Ascending aorta (tissue), 2 donors: ENCODE measurements at places on chromosomes 16 and 17. TPM values are rescaled to one million over a fixed set of nuclear protein-coding genes. Genes with fewer than 3 reads are reported as not detected.

DNA sequence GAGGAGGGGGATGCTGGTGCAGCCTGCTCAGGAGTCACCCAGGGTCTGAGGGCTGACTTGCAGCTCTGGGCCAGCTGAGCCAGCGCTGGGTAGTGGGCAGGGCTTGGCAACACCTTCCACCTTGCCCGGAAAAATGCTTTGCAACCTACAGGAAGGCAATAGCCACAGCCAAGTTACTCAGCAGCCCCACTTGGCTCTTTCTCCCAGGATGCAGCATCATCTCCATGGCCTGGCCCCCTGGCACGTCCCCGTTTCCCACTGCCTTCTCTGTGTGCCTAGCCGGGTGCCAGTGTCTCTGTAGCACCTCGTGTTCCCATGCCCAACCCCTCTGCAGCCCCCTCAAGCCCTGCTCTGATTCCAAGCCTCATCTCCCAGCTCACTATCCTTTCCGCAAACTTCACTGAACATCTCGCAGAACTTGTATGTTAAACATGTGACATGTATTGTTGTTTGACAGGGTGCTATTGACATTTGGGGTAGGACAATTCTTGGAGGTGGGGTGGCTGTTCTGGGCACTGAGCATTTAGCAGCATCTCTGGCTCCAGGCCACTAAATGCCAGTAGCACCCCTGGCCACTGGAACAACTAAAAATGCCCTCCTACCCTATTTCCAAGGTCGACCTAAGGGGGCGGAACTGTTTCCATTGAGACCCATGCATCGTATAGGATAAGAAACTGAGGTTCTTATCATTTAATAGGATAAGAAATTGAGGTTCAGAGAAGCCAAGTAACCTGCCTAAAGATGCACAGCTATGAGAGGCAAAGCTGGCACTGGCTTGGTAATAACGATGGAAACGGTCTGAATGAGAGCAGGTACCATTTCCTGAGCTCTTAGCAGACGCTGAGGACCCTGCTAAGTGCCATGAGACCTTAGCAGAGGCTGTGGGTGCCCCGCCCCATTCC lies 12.2 kb downstream of the DEXI start:
- H3K4me1 ChIP-seq = peaks cover 8% of the 10 kb centered on the region
- H3K4me3 ChIP-seq = no peak overlapping the region
- peaks cover 20% of the 10 kb centered on the region for H3K36me3 ChIP-seq
- H3K27ac ChIP-seq = peak overlapping the region; percentile 3

GRCh38 chr16:77336637-77337036 lies 98.2 kb downstream of the ADAMTS18 start:
- no peaks in the 10 kb centered on the region for H3K36me3 ChIP-seq
- DNase-seq = no peak
- no peak overlapping the region for H3K4me3 ChIP-seq
- H3K27me3 ChIP-seq = no peaks in the 10 kb centered on the region
- no peak overlapping the region for H3K27ac ChIP-seq
- H3K4me1 ChIP-seq = no peaks in the 10 kb centered on the region

DNA sequence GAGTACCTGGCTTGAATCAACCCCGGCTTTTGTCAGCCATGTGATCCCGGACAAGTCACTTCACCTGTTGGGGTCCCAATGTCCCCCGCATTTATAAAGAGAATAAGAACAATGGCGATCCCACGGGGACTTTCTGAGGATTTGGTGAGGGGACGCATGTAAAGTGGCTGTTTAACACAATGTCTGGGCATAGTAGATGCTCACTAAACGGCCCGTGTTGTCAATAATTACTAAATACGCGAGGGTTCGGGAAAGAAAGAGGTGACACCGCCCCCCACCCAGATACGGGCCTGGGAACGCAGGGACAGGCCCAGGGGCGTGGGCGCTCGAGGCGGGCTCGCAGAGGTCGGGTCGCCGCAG lies 1.8 kb downstream of the SYNGR3 start:
- H3K27ac ChIP-seq = no peak overlapping the region
- no peak for DNase-seq
- peaks cover 23% of the 10 kb centered on the region for H3K4me1 ChIP-seq
- H3K27me3 ChIP-seq = peaks cover 16% of the 10 kb centered on the region

GRCh38 chr16:79064256-79064972 lies 536.1 kb downstream of the MAF start:
- no peaks in the 10 kb centered on the region for H3K27me3 ChIP-seq
- no peaks in the 10 kb centered on the region for H3K36me3 ChIP-seq
- H3K27ac ChIP-seq = no peak overlapping the region
- no peaks in the 10 kb centered on the region for H3K4me1 ChIP-seq
- no peak overlapping the region for H3K4me3 ChIP-seq
- DNase-seq = no peak

DNA sequence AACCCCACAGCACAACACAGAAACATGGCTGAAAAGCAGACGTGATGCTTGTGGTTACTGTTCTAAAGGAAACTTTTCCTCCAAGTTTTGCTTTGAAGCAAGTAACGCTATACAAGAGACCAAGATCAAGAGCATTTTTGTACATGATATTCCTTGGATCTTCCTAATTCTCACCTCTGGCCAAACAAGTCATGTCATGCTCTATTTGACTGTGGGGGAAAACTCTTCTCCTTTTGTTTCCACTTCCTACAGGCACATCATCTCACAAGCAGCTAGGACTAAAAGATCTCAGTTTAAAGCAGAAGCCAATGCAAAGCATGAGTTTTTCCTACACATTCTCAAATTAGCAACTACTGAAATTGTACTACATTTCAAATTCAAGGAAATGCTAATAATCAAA lies 50.7 kb downstream of the CFDP1 start:
- H3K4me3 ChIP-seq = no peak overlapping the region
- H3K4me1 ChIP-seq = no peaks in the 10 kb centered on the region

GRCh38 chr17:38815576-38816193 lies 9.4 kb downstream of the CWC25 start:
- H3K4me3 ChIP-seq = no peak overlapping the region
- DNase-seq = no peak
- no peaks in the 10 kb centered on the region for H3K27me3 ChIP-seq
- peaks cover 72% of the 10 kb centered on the region for H3K36me3 ChIP-seq
- no peak overlapping the region for H3K27ac ChIP-seq
- H3K4me1 ChIP-seq = no peaks in the 10 kb centered on the region

- H3K36me3 ChIP-seq = no peaks in the 10 kb centered on the region
- H3K4me3 ChIP-seq = peak overlapping the region; percentile 81
- no peaks in the 10 kb centered on the region for H3K27me3 ChIP-seq
- peak; percentile 95 for DNase-seq
- peaks cover 4% of the 10 kb centered on the region for H3K4me1 ChIP-seq
Measured at GRCh38 chr17:43905985-43906852, 1.1 kb downstream of the MPP2 start.

- H3K36me3 ChIP-seq = no peaks in the 10 kb centered on the region
- H3K4me1 ChIP-seq = peaks cover 20% of the 10 kb centered on the region
- no peaks in the 10 kb centered on the region for H3K27me3 ChIP-seq
Measured at GRCh38 chr17:38447502-38448085, 19.3 kb downstream of the ARHGAP23 start.

DNA sequence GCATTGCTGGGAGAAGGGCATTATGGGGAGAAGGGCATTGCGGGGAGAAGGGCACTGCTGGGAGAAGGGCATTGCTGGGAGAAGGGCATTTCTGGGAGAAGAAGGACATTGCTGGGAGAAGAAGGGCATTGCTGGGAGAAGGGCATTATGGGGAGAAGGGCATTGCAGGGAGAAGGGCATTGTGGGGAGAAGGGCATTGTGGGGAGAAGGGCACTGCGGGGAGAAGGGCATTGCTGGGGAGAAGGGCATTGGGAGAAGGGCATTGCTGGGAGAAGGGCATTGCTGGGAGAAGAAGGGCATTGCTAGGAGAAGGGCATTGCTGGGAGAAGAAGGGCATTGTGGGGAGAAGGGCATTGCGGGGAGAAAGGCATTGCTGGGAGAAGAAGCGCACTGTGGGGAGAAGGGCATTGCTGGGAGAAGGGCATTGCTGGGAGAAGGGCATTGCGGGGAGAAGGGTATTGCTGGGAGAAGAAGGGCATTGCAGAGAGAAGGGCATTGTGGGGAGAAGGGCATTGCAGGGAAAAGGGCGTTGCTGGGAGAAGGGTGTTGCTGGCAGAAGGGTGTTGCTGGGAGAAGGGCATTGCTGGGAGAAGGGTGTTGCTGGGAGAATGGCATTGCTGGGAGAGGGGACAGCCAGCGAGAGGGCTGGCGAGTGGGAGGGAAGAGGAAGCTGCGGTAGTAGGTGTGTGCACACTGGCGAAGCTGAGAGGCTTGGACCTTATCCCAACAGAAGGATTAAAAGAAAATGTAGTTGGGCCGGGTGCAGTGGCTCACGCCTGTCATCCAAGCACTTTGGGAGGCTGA lies 4.6 kb upstream of the PYDC1 start:
- peaks cover 5% of the 10 kb centered on the region for H3K4me1 ChIP-seq
- no peak overlapping the region for H3K4me3 ChIP-seq
- H3K36me3 ChIP-seq = no peaks in the 10 kb centered on the region
- DNase-seq = no peak

- DNase-seq = no peak
- no peak overlapping the region for H3K27ac ChIP-seq
- peaks cover 12% of the 10 kb centered on the region for H3K4me1 ChIP-seq
- H3K36me3 ChIP-seq = no peaks in the 10 kb centered on the region
Measured at GRCh38 chr17:40472733-40473452, 28.5 kb downstream of the TNS4 start.

DNA sequence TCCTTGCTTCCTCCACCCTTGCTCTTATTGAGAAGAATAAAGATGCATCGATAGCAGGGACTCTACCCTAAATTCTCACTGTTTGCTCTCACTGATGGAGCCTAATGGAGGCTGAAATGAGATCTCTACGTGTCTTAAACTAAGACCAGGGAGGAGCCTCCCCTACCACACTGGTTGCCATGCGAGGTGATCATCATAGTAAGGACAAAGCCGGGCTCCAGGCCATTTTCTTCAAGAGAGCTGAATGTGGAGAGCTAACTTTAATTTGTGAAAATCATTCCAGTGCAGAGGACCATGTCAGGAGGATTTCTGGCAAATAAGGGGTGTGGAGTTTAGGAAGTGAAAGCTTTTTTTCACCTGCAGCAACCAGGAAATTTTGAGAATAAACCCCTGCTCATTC lies 5.6 kb downstream of the CDH11 start:
- DNase-seq = no peak
- H3K27me3 ChIP-seq = no peaks in the 10 kb centered on the region
- H3K27ac ChIP-seq = no peak overlapping the region
- H3K4me1 ChIP-seq = peaks cover 35% of the 10 kb centered on the region

The SLC5A11 gene
- not detected for total RNA-seq

The ABCC6 gene
- 0.53 TPM for total RNA-seq

The TELO2 gene
- total RNA-seq = 110 TPM

The GFAP gene
- 1.7 TPM for total RNA-seq

The SRSF2 gene
- total RNA-seq = 429 TPM

The TP53TG3C gene
- not detected for total RNA-seq

The TVP23A gene
- not detected for total RNA-seq

The ALOX15 gene
- total RNA-seq = not detected
